ENCODE measurements at places on chromosomes 2 and 18.

DNA sequence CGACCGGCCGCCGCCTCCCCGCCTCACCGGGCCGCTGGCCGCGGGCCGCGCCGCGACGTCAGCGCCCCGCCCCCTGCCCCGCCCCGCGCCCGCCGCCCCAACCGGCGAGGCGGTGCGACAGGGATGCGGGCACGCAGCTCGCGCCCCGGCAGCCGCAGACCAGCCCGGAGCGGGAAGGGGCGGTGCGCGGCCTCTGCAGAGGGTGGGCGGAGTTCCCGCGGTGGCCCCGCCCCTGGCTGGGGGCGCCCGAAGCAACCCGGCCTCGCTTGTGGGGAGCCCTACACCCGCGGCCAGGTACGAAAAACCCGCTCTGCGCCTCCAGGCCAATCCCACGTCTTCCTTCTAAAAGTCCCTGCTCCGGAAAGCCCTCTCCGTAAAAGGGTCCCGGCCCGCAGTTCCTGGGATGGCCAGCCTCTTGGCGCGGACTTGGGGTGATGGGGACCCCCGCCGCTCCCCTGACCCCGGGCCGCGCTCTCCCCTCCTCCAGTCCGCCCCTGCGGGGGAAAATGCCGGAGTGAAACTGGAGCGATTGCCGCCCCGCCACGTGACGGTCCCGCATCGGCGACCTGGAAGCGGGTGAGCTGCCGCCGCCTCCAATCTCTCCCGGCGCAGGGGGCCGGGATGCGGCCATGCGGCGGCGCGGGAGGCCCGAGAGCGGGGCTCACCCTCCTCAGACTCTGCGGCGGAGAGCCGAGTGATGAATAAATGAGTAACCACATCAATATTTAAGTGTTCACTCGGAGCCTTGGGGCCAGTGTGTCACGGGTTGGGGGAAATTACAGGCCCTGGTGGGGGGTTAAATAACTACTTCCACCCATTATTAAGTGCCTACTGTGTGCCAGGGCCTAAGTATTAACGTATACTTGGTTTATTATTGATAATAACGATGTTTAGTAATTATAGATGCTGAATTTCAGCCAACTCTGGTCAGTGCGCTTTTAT lies at the start of gene RAB11FIP5:
Gene RAB11FIP5, minus strand, starts transcription at position 36 of the 942 bp plus-strand sequence. CDS start 171 bp downstream, outside the sequence.
- peak; percentile 89 for DNase-seq

DNA sequence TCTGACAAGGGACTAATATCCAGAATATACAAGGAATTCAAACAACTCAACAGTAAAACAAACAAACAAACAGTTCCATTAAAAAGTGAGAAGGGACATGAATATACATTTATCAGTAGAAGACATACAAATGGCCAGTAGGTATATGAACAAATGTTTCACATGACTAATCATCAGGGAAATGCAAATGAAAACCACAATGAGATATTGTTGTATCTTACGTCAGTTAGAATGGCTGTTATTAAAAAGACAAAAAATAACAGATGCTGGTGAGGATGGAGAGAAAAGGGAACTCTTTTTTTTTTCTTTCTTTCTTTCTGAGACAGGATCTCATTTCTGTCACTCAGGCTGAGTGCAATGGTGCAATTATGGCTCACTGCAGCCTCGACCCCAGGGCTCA lies 175.5 kb downstream of the CAMKMT start:
- peak; percentile 4 for DNase-seq

DNA sequence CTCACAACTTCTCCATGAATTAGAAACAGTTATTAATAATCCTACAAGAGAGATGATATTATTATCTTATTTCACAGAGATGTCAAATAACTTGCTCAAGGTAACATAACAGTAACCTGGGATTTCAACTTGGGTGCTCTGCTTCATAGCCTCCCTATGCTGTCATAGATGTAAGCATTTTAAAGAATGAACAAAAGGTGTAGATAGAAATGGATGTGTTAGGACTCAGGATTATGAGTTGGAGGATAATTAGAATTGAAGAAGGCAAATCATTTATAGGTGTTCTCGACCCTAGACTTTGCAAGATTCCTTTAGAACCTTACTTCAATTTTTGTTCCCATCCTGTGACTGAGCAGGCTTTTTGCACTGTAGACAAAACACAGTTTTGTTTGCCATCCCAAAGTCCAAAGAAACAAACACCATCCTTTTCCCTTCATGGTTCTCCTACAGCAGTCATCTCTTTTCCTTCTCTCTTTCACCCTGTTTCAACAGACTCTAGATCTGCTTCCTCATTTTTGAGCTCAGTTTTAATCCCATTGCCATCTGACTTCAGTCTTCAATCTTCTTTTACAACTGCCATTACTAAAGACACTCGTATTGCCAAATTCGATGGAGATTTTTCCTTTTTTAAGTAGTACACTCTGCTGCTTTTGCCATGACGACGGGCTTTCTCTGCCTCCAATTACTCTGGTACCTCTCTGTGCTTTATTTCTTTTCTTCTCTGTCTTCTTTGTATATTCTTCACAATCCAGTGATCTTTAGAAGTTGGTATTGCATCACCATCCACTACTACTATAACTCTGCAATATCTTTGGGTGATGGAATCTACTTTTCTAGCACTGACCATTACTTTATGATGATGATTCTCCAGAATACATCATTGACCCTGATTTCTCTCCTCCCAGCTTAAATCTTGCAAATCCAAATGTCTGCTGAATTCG lies 4.5 kb downstream of the HNMT start:
- no peak for DNase-seq

DNA sequence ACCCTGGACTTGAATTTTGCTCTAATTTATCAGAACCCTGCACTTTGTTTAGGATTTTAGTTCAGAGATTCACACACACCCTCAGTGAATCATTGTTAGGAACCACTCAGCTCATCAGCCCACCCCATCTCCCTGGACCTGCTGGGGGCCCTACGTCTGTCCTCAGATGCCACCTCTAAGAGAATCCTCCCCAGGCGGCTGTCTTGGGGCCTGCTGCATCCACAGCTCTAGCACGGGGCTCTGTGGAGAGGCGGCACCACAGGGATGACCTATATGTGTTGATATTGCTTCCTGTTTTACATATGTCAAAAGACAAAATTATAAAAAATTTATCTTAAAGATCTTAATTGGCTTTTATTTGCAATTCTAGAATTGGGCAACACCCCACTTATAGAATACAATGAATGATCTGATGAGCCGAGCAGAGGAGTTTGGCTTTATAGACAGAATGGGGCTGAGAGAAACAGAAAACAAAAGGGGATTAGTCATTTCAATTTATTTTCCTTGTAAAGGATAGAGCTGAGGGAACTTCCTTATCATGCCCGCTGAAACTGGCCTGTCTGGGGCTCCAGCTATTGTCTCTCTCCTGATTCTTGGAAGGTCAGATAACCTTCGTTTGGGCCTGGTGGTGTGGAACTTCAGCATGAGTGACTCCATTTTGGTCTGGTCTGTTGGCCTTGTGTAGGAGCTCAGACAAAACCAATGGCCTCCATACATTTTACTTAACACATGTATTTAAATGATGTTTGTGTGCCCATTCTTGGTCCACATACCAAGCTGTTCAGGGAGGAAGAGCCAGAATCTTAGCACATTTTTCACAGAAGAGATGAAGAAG lies 1.4 kb downstream of the MYO7B start:
- no peak for DNase-seq

GRCh38 chr2:26672112-26672817 lies 20.3 kb upstream of the KCNK3 start:
- DNase-seq, result no peak

GRCh38 chr2:188835006-188835405 lies 139.2 kb upstream of the COL3A1 start:
- DNase-seq, result no peak

DNA sequence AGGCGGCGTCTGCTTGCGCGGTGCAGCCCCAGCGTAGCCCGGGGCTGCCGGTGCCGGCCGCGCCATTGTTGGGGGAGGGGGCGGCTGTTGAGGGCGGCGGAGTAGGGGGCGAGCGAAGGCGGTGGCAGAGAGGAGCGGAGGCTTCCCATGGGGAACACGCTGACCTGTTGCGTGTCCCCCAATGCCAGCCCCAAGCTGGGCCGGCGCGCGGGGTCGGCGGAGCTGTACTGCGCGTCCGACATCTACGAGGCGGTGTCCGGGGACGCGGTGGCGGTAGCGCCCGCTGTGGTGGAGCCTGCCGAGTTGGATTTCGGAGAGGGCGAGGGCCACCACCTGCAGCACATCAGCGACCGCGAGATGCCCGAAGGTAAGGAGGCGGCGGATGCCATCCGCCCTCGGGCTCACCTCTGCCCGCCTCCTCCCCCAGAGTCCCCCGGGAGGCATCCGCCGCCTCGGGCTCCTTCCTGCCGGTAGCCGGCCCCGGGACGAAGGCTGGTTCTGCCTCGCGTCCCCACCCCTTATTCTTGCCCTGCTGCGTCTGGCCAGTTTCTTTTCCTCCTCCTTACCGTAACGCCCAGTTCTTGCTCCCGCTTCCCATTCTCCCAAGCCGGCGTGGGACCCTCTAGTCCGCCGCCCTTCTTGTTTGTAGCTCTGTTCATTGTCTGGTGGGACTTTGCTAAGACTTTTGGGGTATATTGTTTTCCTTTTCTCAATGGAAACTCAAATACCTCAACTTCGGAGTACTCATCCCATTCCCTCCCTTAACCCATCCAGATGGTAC lies 500 bp downstream of the CCNYL1 start:
- peak; percentile 65 for DNase-seq
